Renal cortical epithelial cell (primary cell): ENCODE measurements at places on chromosomes 5 and 9.

GRCh38 chr9:122402403-122402871 lies 31.6 kb downstream of the PTGS1 start:
- DNase-seq: peak; percentile 90

DNA sequence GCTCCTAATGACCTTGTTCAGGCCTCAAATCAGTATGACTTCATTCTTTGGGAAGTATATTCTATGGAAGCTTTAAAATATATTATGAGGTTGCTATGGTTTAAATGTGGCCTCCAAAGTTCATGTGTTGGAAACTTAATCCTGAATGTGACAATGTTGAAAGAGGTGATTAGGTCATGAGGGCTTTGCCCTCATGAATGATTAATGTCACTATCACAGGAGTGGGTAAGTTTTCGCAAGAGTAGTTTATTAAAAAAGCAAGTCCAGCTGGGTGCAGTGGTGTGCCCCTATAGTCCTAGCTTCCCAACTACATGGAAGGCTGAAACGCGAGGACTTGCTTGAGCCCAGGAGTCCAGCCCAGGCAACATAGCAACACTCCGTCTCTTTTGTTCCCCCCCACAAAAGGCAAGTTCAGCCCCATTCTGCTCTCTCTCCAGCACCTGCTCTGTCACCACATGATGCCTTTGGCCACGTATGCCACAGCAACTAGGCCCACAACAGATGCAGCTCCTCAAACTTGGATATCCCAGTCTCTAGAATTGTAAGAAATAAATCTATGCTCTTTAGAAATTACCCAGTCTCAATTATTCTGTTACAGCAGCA lies 105.3 kb downstream of the SIL1 start:
- no peak for DNase-seq

GRCh38 chr5:20158006-20158405 lies 170.0 kb upstream of the CDH18 start:
- no peak for DNase-seq

GRCh38 chr9:134210511-134210907 lies 46.1 kb upstream of the RNU6ATAC start:
- no peak for DNase-seq

- no peak for DNase-seq
These were observed 221.7 kb downstream of the ZNF608 start for GRCh38 chr5:124524552-124525232.

DNA sequence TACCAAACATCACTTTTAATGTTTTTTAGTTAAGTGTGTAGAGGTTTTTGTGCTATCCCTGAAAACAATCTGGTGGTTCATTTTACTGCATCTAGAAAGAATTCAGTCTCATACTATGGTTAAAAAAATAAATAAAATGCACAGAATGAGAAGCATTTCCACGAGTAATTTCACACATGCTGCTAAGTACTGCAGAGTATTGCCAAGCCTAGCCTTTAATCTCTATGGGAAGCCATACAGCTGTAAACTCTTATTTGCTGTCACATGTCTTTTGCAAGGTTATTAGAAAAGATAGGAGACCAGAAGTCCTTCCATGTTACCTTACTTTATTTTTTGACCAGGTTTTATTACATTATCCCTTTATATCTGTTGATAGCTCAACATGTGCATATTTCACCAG lies 37.6 kb upstream of the MAN2A1 start:
- no peak for DNase-seq

- DNase-seq: no peak
These were observed 171.0 kb downstream of the DEPDC1B start for GRCh38 chr5:60529001-60529400.

- DNase-seq: no peak
These were observed 35.7 kb upstream of the GHR start for GRCh38 chr5:42387563-42387962.

- peak; percentile 13 for DNase-seq
These were observed 202.1 kb downstream of the FBXL7 start for GRCh38 chr5:15702102-15702501.

- peak; percentile 93 for DNase-seq
These were observed 10.0 kb downstream of the MTAP start for GRCh38 chr9:21812415-21812814.

GRCh38 chr5:116645627-116646026 lies 71.0 kb upstream of the SEMA6A start:
- peak; percentile 51 for DNase-seq

GRCh38 chr5:124061068-124061430 lies 549.1 kb downstream of the CSNK1G3 start:
- DNase-seq: no peak

- no peak for DNase-seq
These were observed 510.0 kb downstream of the KCTD16 start for GRCh38 chr5:144680711-144681110.

- DNase-seq: no peak
These were observed at the start of gene EDIL3 for GRCh38 chr5:84384604-84385575. Gene EDIL3 (minus strand): TSS chr5:84384880. CDS start chr5:84384374, 506 bp downstream.

DNA sequence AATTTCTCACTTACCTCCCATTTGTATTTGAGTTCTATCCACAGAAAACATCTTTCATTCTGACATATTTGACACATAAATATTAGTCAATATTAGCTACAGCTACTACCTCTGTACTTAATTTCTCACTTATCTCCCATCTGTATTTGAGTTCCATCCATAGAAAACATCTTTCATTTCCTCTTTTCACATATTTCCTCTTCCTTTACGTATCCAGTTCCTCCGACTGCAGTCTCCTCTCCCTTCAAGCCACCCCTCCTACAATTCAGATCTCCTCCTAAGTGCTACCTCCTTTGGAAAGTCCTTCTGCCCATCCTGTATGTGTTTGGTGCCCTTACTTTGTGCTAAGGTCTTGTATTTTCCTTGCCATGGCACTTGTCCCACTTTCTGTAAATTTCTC lies 1.6 kb downstream of the SREK1IP1 start:
- no peak for DNase-seq

DNA sequence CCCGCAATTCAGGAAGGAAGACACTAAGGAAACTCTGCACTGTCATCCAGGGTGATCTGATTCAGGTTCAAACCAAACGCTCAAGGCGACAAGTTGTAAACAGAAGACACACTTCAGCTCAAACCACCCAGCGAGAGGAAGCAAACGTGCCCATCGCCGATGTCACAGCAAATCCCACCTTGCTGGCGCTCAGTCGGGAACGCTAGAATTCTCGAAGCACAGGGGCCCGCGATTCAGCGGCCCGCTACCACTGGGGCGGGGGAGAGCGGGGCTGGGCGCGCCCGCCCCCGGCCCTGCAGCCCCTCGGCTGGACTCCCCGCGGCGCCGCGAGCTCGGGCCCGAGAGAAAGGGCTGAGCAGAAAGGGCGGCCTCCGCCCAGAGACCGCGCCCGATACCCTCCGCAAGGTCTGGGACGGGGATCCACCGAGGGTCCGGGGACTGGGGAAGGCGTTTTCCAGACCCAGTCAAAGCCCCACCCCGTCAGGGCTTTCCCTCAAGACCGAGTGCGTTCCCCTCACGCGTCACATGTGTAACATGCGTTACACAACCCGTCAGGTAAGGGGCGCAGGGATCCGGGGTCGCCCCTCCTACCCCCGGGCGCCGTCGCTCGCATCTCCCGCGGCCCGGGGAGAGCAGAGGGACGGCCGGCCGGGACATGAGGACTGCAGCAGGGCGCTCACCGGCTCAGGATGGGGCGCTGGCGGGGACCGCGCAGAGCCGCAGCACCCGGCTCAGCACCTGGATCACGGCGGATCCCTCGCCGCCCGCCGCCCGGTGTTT lies 469 bp downstream of the AGTPBP1 start:
- DNase-seq: no peak

DNA sequence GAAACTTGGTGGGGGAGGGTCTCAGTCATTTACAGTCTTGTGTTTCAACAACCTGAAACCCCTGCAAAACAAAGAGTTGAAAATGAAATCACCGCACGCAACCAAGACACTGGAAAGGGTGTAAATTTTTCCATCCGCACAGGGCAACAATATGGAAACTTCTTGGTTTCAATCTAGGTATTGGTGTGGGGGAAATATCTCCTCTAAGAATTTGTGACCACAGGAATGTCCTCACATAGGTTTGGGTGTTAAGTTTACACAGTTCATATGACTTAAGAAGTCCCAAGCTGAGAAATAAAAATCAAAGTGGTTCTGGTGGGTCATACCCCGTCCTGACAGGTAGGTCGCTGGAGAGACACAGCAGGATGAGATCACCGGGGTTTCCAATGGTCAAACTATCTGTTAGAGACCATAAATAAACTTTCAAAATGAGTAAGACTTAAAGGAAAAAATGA lies 51.9 kb upstream of the PIP5K1B start:
- no peak for DNase-seq

- DNase-seq: peak; percentile 11
These were observed 81.2 kb upstream of the NAA35 start for GRCh38 chr9:85859765-85860164.

DNA sequence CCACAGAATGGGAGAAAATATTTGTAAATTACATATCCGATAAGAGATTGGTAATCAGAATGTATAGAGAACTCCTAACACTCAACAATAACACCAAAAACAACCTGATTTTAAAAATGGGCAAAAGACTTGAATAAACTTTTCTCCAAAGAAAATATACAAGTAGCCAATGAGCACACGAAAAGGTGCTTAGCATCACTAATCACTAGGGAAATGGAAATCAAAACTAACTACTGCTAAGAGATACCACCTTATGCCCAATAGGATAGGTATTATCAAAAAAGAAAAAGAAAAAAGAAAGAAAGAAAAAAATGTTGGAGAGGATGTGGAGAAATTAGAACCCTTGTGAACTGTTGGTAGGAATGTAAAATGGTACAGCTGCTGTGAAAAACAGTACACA lies 212.1 kb downstream of the TLR4 start:
- peak; percentile 11 for DNase-seq

DNA sequence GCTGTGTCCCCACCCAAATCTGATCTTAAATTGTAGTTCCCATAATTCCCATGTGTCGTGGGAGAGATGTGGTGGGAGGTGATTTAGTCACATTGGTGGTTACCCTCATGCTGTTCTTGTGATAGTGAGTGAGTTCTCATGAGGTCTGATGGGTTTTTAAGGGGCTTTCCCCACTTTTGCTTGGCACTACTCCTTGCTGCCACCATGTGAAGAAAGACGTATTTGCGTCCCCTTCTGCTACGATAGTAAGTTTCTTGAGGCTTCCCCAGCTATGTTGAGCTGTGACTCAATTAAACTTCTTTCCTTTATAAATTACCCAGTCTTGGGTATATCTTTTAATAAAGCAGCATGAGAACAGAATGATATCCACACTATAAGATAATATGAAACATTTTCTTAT lies 1023.4 kb downstream of the TLE4 start:
- no peak for DNase-seq

GRCh38 chr5:72470826-72471225 lies 36.4 kb downstream of the ZNF366 start:
- peak; percentile 92 for DNase-seq

GRCh38 chr9:94056442-94056974 lies 27.8 kb upstream of the PTPDC1 start:
- DNase-seq: peak; percentile 98

DNA sequence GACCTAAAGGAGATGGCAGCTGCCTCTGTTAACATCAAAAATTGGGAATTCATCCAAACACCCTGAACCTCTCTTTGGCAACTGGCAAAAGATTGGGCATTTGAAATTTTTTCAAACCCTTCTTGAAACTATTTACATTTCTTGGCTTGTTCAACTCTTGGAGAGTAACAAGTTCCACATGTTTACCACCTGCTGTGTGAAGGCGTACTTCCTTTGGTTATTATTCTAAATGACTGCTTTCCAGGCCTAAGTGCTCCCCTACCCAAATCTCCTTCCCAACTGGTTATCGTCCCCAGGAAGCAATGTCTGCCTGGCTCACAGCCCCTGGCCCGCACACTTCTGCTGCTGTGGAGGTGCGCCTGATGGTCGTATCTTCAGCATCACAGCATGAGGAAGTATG lies 422.7 kb downstream of the DMAC1 start:
- DNase-seq: no peak

- no peak for DNase-seq
These were observed 248.6 kb downstream of the TMEM232 start for GRCh38 chr5:110477911-110478310.

- peak; percentile 77 for DNase-seq
These were observed 97.9 kb downstream of the SV2C start for GRCh38 chr5:76180814-76181805.

DNA sequence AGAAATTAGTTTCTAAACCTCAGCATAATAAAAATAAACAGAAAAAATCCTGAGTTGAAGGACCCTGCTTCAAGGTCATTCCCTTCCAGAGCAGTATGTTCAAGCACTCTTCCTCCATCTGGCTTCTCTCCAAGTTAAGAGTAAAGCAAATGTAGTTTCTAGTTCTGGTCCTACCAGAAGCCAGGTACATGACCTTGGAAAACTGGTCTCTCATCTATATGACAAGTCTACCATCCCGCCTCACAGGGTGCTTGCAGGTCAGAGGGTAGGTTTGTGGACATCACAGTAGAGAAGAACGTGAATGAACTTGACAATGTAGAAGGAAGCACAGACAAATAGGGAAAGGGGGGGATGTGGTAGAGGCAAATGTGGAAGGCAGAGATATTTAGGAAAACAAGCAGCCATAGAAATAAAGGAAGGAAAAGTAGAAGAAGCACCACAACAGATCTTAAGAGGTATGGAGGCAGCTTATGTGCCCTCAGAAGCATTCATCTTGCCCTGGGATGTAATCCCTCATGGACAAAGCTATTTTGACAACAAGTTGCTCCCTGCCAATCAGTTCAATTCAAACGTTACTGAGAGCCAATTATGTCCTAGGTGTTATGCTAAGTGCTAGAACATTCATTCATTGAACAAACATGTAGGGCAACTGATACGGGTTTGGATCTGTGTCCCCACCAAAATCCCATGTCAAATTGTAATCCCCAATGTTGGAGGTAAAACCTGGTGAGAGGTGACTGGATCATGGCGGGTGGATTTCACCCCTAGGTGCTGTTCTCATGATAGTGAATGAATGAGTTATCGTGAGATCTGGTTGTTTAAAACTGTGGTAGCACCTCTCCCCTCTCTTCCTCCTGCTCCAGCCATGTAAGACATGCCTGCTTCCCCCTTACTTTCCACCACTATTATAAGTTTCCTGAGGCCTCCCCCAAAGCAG lies 23.7 kb upstream of the CTNNAL1 start:
- DNase-seq: no peak

- no peak for DNase-seq
These were observed 28.7 kb upstream of the F2RL1 start for GRCh38 chr5:76789991-76790581.

DNA sequence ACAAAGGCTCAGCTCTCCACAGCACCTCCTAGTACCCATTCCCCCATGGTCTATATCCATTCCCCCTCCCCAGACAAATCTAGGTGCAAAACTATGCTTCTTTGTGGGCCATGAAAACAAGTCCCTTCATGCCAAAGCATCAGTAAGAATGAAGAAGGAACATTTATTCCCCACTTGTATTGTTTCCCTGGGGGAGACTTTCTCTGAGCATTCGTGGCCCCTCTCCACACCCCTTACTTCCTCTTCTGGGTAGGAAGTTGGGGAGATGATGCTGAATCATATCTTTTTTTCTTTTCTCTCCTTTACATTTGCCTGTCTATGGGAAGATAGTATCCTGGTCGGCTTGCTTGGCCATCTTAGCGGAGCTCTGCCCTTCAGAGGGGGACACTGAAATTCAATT lies 246.8 kb downstream of the NSG2 start:
- no peak for DNase-seq

GRCh38 chr5:31196309-31196708 lies 2.8 kb downstream of the CDH6 start:
- DNase-seq: peak; percentile 66
